ENCODE measurements at places on chromosomes 7 and 10.

DNA sequence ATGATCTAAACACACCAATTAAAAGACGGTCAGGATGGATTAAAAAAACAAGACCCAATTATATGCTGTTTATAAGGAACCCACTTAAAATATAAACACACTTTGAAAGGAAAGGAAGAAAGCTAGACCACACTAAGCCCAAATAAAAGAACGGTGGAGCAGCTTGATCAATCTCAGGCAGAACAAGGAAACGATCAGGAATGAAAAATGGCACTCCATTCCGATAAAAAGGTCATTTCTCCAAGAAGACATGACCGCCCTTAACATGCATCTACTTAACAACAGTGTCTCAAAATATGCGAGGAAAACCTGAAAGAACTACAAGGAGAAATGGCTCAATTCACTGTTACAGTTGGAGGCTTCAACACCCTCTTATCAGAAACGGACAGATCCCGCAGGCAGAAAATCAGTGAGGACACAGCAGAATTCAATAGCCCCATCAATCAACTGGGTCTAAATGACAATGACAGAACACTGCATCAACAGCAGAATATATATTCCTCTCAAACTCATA lies 210.0 kb downstream of the MAD1L1 start:
- DNase-seq: no peak

GRCh38 chr7:158747408-158747807 lies 42.8 kb upstream of the NCAPG2 start:
- no peak for DNase-seq

- DNase-seq: no peak
Observed at GRCh38 chr7:155874010-155874409, 61.7 kb upstream of the SHH start.

- no peak for DNase-seq
Observed at GRCh38 chr10:123635745-123636144, 30.4 kb upstream of the GPR26 start.

- no peak for DNase-seq
Observed at GRCh38 chr10:130167707-130168106, 31.5 kb downstream of the GLRX3 start.

DNA sequence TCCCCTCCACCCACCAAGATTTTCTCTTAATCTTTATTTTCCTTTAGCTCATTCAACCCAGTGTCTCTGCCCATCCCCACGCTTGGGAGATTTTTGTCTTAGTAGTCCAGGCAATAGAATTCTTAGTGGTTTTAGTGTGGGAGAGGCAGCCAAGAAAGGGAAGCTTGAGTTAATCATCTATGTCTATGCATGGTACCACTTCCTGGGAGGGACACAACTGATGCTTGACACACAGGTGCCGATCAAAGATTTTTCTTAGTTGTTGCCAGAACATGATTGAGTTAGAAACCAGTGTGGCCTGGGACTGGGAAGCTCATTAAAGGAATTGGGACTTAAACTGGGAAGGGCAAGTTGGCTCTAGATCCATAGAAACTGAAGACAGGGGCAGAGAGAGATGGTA lies 3.1 kb downstream of the STRA8 start:
- no peak for DNase-seq

GRCh38 chr10:121355161-121355560 lies 243.1 kb downstream of the FGFR2 start:
- no peak for DNase-seq

GRCh38 chr10:46314071-46314470 lies 27.3 kb downstream of the ANTXRL start:
- no peak for DNase-seq

DNA sequence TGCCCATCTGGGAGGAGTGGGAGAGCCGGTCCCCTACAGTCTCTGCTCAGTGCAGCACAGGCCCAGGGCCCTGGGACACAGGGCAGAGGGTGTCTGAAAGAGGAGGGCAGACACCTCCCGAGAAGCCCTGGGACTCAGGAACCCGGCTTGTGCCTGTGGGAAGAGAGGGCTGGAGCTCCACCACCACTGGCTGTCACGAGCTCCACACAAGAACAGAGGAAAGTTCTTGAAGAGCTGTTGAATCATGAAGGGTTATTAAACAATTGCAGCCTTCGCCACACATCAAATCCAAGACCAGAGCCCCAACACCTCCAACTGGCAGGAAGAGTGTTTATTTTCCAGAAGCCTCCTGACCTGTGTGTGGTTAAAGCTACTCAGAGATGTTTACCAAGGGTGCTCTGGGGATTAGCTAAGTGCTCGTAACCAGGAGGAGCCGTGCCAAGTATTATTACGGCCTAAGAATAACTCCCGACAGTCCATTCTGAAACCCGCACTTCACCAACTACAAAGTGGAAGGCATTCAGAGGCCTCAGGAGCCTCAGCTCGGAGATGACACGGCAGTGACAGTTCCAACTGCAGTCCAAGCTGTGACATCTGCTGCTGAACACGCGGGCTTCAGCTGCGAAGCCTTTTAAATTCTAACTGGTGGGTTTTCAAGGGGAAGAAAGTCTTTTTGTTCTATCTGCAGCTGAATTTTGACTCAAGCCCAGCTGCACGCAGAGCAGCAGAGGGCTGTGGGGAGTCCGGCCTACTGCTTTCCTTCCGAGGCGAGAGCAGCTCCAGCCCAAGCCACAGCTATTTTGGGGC lies 75.1 kb downstream of the MAD1L1 start:
- DNase-seq: peak; percentile 82

DNA sequence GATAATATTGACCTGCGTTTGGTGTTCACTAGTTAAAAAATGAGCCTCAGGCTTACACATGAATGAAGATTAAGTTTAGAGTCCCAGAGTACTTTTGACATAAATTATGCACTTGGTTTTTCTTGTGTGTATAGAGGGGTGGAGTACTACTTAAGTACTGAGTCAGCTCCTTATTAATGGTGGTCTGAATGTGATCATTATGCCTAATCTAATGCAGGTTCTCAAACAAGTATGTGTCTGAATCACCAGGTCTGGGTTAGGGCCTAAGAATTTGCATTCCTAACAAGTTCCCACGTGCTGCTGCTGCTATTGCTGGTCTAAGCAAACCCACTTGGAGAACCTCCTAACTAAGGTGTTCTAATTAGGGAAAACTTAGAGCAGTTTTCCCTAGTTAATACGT lies 30.7 kb upstream of the STOX1 start:
- DNase-seq: no peak

DNA sequence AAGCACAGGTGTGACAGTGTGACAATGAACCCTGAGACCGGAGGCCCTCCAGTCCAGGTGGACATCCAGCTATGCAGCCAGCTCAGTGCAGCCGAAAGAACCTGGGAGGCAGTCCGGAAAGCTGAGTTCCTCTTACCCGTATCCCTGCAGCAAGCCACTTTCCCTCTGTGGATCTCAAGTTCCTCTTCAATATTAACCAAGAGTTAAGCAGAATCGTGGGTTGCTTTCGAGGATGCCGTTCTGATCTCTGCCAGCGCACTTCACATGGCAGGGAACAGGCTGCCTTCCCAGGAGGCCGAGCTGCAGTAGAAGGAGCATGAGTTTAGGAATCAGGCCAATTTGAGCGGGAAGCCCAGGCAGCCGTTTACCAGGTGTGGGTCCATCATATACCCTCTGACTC lies 591.6 kb downstream of the SDK1 start:
- DNase-seq: no peak

GRCh38 chr10:80540136-80540535 lies 2.4 kb downstream of the SH2D4B start:
- no peak for DNase-seq

DNA sequence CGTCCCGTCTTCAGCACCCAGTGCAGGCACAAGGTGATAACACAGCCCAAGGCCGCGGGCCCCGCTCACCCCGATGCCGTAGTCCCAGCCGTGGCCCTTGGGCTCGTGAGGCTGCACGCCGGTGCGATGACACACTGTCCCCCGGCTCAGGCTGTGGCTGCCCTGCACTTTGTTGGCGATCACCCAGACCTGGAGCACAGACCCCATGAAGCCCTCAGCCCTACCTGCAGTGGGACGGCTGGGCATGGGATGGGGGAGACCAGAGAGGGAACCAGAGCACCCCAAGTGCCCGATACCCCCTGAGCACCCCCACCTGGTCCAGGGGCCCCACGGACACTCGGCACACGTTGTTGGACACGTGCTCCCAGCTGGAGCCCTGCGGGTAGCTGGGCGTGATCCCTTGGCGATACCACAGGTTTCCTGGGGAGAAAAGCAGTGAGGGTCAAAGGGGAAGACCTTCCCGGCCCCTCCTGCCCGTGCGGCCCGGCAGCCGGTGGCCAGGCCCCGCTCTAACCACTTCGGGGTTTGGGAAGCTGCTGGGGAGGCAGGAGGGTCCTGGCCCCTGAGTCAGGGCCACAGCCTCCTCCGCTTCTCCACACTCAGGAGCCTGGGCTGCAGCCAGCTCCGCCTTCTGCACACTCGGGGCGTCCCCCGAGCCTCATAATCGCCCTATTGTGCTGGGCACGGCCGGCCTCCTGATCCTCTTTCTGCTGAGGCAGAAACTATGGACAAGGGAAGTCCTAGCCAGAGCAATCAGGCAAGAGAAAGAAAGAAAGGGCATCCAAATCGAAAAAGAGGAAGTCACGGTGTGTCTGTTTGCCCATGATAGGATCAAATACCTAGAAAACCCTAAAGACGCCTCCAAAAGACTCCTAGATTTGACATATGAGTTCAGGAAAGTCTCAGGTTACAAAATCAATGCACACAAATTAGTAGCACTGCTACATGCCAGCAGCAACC lies 6.7 kb downstream of the BHLHA15 start:
- DNase-seq: peak; percentile 32

DNA sequence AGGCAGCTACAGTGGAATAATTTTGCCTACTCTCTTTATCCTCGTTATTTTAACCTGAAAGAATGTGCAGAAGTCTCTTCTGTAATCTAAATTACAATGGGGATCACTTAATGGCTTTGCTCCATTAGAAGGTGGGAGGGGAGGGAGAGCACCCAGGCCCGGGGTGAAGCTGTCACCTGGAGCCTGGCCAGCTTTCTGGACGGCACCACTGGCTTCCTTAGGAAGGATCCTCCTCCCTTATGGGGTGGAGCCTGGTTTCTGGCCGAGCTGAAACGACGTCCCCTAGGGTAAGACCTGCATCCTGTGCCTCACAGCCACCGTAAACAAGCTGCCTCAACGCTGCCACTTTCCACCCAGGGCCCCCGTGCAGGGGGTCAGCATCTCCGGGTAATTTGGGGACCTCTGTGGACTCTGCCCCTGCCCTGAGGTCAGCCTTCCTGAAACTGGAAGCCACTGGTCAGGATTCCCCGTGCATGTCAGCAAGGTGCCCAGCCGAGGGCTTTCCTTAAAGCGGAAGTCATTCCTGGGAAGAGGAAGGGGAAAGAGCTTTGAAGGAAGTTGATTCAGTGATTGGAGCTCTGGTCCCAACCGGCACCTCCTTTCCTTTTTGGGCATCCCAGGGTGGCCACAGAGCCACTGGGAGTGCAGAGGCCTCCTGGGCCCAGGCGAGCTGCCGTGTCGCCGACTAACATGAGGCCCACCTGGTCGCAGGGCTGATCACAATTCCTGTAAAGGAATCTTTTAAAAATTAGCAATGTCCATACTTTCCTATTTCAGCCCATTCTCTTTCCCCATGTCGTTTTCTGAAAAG lies 569.1 kb downstream of the DNAJB6 start:
- no peak for DNase-seq

GRCh38 chr10:14311206-14311957 lies 19.3 kb downstream of the FRMD4A start:
- DNase-seq: no peak

- DNase-seq: peak; percentile 46
Observed at GRCh38 chr10:29253690-29254029, 35.2 kb upstream of the LYZL1 start.

- DNase-seq: peak; percentile 92
Observed at GRCh38 chr7:130441408-130441869, 623 bp upstream of the CEP41 start.

- DNase-seq: no peak
Observed at GRCh38 chr10:14527915-14528314, 197.2 kb upstream of the FRMD4A start.

DNA sequence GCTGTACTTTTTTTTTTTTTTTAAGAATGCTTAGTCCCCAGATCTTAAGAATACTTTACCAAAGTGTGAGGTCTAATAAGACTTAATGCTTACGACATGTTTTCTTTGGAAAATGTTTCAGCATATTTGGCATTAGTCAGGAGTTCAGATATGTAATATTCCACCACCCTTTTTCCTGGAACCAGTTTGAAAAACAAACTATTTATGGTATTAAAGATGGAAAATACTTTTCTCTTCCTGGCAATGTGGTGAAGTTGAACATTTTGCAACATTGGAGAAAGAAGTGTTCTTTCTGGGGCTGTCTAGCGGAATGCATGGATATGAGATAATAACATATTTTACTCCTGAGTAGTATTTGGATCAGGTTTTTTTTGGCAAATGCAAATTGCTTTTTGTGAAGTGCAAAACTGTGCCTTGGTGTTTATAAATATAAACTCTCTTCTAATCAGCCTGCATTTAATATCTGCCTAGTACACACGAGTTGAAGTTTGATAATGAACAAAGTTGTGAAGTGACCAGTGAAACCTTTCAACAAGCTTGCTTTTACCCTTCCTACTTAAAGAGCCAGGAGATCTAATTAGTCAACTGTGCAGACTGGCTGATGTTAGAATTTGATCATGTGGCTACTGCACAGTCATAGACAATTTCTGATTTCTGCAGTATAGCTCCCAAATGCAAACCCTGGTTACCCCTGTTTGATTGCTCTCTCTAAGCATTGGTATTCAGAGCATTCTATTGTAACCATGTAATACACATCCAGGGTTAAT lies 20.9 kb downstream of the MAP3K8 start:
- peak; percentile 52 for DNase-seq

- DNase-seq: peak; percentile 31
Observed at GRCh38 chr7:32293833-32294232, 196.3 kb downstream of the LSM5 start.

DNA sequence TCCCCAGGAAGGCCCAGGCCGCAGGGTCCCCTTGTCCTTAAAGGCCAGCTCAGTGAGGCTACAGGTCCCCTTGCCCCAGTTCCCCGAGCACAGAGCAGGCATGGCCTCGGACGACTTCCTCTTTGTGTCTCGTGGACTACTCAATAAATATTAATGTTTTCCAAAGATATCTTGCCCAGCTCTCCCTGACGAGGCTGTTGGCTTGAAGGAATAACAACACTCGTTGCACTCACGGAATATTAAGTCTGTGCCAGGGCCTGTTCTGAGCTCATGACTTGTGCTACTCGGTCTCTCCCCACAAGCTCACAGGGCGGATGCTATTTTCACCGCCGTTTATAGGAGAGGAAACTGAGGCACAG lies 68.2 kb downstream of the CUX1 start:
- DNase-seq: no peak

All from eye (tissue), 1 donor.